Inflammatory macrophage treated with lipopolysaccharide for 1 hour (primary cell): ENCODE measurements at places on chromosomes 2 and 18.
A peak's percentile ranks its signal among the peaks of the same experiment; 100 is the strongest.

DNA sequence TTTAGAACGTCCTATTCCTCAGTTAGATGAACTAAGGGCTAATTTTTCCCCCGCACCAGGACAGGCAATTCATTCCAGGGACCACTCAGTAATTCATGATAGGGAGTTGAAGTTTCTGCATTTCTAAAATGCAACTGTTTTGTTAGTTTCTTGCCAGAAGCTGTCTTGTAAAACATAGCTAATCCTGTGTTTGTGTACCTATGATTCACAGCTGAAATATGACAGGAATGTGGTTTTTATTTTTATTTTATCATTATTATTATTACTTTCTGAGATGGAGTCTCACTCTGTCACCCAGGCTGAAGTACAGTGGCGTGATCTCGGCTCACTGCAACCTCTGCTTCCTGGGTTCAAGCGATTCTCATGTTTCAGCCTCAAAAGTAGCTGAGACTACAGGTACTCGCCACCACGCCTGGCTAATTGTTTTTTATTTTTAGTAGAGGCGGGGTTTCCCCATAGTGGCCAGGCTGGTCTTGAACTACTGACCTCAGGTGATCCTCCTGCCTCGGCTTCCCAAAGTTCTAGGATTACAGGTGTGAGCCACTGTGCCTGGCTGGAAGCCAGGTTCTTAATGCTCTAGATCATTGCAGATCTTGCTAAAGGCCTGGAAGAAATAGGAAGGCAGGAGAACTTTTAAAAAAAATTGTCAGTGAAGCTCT, 154.8 kb upstream of the FHL2 start:
- no peak for DNase-seq

GRCh38 chr2:171267855-171268629, 107.3 kb upstream of the TLK1 start:
- DNase-seq, result no peak

DNA sequence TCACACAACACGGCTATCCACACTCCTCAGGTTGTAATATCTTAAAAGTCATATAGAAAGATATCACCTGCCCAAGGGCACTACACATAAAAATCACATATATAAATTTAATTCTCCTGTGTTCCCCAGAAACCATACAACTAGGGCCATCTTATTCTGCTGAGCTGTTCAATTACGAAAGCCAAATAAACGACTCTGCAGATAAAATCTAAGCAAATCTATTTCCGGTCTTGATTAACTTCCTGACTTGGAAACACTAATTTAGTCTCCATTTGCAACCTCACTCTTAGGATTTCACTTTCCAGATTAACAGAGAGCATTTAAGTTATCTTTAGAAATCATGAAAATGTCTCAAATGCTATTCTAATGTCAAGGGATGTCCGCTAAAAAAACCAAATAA, 23.9 kb upstream of the STK17B start:
- no peak for DNase-seq

- DNase-seq, result no peak
Measured at GRCh38 chr2:195445639-195446038, 211.4 kb upstream of the SLC39A10 start.

DNA sequence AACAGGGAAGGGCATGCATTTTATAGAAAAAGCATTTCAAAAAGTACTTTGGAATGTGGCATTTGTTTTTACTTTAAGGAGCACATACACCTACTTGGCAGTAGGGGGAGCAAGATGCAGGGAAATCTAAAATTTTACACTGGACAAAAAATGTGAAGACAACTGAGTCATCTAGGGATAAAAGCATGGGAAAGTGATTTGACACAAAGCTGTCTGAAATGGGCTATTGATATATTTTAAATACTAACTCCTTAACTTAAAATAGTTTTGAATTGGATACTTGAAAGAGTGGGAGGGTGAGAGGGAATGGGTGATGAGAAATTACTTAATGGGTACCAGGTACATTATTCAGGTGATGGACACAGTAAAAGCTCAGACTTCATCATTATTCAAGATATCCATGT, 15.8 kb downstream of the TMEM200C start:
- DNase-seq, result peak; percentile 33

DNA sequence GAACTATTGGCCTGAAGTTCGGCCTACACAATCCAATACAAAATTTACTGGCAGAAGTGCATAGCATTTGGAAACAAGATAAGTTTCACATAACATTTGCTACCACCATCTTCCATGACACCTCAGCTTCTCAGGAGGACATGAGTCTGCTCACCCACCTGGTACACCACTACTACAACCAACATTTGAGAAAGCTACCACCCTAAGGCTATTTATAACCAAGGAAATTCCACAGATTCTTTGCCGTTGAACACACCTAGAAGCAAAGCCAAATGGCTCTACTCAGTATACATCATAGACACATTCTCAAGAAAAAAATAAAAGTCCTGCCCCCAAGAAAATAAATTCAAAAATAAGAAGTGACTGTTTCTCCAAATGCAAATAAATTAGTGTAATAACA, 145.3 kb downstream of the SPAG16 start:
- DNase-seq, result no peak

DNA sequence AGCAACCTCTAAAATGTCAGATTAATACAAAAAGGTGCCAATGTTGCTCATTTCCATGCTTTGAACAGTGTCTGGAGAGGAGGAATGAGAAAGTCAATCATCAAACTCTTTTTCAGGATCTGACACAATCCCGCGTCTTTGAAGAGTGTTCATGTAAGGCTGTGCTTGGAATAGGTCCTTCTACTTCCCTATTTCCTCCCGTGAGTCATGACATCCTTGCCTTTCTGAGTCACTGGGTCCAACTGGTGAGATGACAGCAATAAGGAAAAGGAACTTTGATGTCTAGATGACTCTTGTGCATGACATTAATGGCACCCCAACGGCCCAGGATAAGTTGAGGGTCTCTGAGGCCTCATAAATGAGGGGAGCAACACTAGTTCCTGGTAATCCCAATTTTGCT, 109.0 kb upstream of the CELF4 start:
- peak; percentile 12 for DNase-seq

- no peak for DNase-seq
Measured at GRCh38 chr2:208164951-208165755, 1.8 kb upstream of the CRYGA start.

GRCh38 chr18:69518989-69519388, 118.3 kb downstream of the DOK6 start:
- no peak for DNase-seq
